ENCODE measurements at places on chromosomes 5 and 9. TPM values are rescaled to one million over a fixed set of nuclear protein-coding genes. Genes with fewer than 3 reads are reported as not detected.
A peak's percentile ranks its signal among the peaks of the same experiment; 100 is the strongest.

LCN6 gene
- not detected for total RNA-seq

RPP25L gene
- 16.2 TPM for total RNA-seq

TRIM7 gene
- total RNA-seq: 4.0 TPM

PPP2R2B gene
- total RNA-seq: not detected

ZNF462 gene
- 55.0 TPM for total RNA-seq

SLC34A1 gene
- total RNA-seq: not detected

FCN1 gene
- total RNA-seq: not detected

PKN3 gene
- 8.0 TPM for total RNA-seq

SEMA5A gene
- total RNA-seq: 189 TPM

GRCh38 chr5:94429566-94429965, 188.8 kb downstream of the KIAA0825 start:
- no peak overlapping the region for H3K27ac ChIP-seq
- H3K36me3 ChIP-seq: no peaks in the 10 kb centered on the region
- H3K4me1 ChIP-seq: no peaks in the 10 kb centered on the region
- no peaks in the 10 kb centered on the region for H3K27me3 ChIP-seq

GRCh38 chr5:153187503-153187902, 303.0 kb upstream of the GRIA1 start:
- no peaks in the 10 kb centered on the region for H3K36me3 ChIP-seq
- DNase-seq: no peak
- H3K27me3 ChIP-seq: peaks cover 30% of the 10 kb centered on the region
- no peaks in the 10 kb centered on the region for H3K4me1 ChIP-seq

- peaks cover 6% of the 10 kb centered on the region for H3K27me3 ChIP-seq
- no peak overlapping the region for H3K27ac ChIP-seq
- DNase-seq: no peak
- no peaks in the 10 kb centered on the region for H3K36me3 ChIP-seq
- H3K4me3 ChIP-seq: no peak overlapping the region
- peaks cover 6% of the 10 kb centered on the region for H3K4me1 ChIP-seq
Measured at GRCh38 chr5:158140120-158140731, 281.3 kb upstream of the CLINT1 start.

DNA sequence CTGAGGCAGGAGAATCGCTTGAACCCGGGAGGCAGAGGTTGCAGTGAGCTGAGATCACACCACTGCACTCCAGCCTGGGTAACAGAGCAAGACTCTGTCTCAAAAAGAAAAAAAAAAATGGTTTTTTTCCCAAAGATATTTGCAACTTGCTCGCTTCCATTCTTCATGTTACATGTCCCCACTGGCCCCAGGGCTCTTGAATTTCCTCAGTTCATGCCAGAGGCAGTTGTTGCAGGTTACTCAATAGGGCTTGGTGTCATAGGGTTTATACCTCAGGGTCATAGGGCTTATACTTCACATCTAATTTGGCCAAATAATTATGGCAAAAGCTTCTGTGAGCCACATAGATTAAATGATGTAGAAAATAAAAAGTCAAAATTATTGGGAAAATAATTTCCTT, 44.1 kb upstream of the KCNV2 start:
- no peaks in the 10 kb centered on the region for H3K36me3 ChIP-seq
- H3K4me1 ChIP-seq: no peaks in the 10 kb centered on the region
- no peak overlapping the region for H3K27ac ChIP-seq

GRCh38 chr5:13472842-13473241, 471.6 kb downstream of the DNAH5 start:
- no peaks in the 10 kb centered on the region for H3K36me3 ChIP-seq
- DNase-seq: no peak
- H3K27me3 ChIP-seq: peaks cover 2% of the 10 kb centered on the region
- H3K4me3 ChIP-seq: no peak overlapping the region
- no peak overlapping the region for H3K27ac ChIP-seq

DNA sequence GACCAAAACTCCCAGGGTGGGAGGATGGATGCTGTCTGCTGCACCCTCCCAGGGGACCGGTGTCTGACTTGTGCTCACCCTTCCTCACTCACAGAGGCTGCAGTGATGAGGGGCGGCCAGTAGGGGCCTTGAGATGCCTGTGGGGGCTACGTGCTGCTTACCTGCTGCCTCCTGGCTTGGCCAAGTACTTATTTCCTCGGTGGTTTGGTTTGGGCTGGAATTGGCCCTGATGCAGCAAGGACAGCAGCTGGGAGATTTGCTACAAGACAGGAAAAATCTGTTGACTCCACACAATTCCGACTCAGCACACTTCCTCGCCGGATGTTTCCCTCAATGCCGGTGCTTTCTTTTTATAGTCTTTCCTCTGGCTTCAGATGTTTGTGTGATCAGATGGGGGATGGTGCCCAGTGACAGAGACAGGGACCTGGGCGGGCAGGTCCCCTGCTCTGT, 6.6 kb downstream of the PCDH12 start:
- no peaks in the 10 kb centered on the region for H3K36me3 ChIP-seq
- H3K4me1 ChIP-seq: no peaks in the 10 kb centered on the region
- H3K27me3 ChIP-seq: peaks cover 10% of the 10 kb centered on the region
- no peak overlapping the region for H3K4me3 ChIP-seq

- no peak for DNase-seq
- peak overlapping the region; percentile 14 for H3K4me3 ChIP-seq
- H3K36me3 ChIP-seq: peaks cover 19% of the 10 kb centered on the region
- H3K27ac ChIP-seq: peak overlapping the region; percentile 73
Measured at GRCh38 chr5:60178101-60178500, 284.6 kb upstream of the PDE4D start.

- no peak overlapping the region for H3K4me3 ChIP-seq
- H3K36me3 ChIP-seq: peaks cover 4% of the 10 kb centered on the region
- H3K4me1 ChIP-seq: peaks cover 62% of the 10 kb centered on the region
- DNase-seq: no peak
- H3K27me3 ChIP-seq: no peaks in the 10 kb centered on the region
Measured at GRCh38 chr9:111904891-111905291, 8.3 kb downstream of the UGCG start.

- H3K4me3 ChIP-seq: no peak overlapping the region
- H3K36me3 ChIP-seq: no peaks in the 10 kb centered on the region
- no peak for DNase-seq
- H3K27ac ChIP-seq: peak overlapping the region; percentile 56
- peaks cover 44% of the 10 kb centered on the region for H3K4me1 ChIP-seq
- H3K27me3 ChIP-seq: no peaks in the 10 kb centered on the region
Measured at GRCh38 chr5:35862126-35862525, 5.4 kb downstream of the IL7R start.

- H3K27me3 ChIP-seq: peaks cover 11% of the 10 kb centered on the region
- H3K36me3 ChIP-seq: no peaks in the 10 kb centered on the region
- H3K4me3 ChIP-seq: no peak overlapping the region
- DNase-seq: no peak
- H3K4me1 ChIP-seq: no peaks in the 10 kb centered on the region
Measured at GRCh38 chr9:89617978-89618377, 13.2 kb downstream of the GADD45G start.

DNA sequence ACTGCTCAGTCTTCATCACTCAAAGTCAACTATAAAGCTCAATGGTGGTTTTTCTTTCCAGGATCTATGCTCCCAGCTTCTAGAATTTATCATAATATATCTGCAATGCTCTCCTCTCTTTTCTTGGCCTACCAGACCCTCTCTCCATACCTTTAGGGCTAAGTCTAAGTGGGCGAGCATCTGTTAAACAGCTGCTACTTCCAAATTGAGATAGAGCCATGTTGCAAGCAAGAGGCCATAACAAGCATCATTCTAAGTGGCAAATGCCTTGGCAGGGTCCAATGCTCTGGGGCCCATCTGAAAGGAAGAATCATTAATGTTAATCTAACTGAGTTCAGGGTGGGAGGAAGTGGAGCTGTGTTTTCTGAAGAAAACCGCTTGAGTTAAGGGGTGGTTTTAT, 324.0 kb downstream of the TLR4 start:
- no peak for DNase-seq
- no peak overlapping the region for H3K4me3 ChIP-seq
- H3K27me3 ChIP-seq: no peaks in the 10 kb centered on the region
- no peaks in the 10 kb centered on the region for H3K4me1 ChIP-seq
- H3K27ac ChIP-seq: no peak overlapping the region
- no peaks in the 10 kb centered on the region for H3K36me3 ChIP-seq

- H3K27ac ChIP-seq: no peak overlapping the region
- H3K36me3 ChIP-seq: no peaks in the 10 kb centered on the region
- H3K27me3 ChIP-seq: no peaks in the 10 kb centered on the region
- peaks cover 6% of the 10 kb centered on the region for H3K4me1 ChIP-seq
Measured at GRCh38 chr5:112356178-112356956, 62.7 kb downstream of the EPB41L4A start.

DNA sequence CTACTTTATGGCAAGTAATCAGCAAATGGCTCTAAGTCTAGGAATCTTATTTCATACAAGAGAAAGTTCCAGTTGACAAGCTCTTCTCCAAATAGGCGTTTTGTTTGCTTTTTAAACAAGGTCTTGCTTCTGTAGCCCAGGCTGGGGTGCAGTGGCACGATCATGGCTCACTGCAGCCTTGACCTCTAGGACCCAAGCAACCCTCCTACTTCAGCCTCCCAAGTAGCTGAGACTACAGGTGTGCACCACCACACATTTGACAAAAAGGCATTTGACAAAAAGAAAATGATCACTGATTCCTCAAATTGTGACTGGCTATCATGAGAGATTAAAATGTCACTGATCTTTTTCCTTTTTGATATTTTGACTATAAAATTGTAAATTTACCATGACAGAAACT, 31.8 kb downstream of the NR6A1 start:
- peaks cover 15% of the 10 kb centered on the region for H3K4me1 ChIP-seq
- no peak for DNase-seq
- no peaks in the 10 kb centered on the region for H3K36me3 ChIP-seq
- H3K27ac ChIP-seq: no peak overlapping the region

- DNase-seq: peak; percentile 80
- H3K4me1 ChIP-seq: no peaks in the 10 kb centered on the region
- H3K4me3 ChIP-seq: no peak overlapping the region
- no peak overlapping the region for H3K27ac ChIP-seq
- H3K36me3 ChIP-seq: peaks cover 11% of the 10 kb centered on the region
- H3K27me3 ChIP-seq: peaks cover 8% of the 10 kb centered on the region
Measured at GRCh38 chr5:1312993-1313833, 18.3 kb upstream of the TERT start.

- H3K4me1 ChIP-seq: peaks cover 5% of the 10 kb centered on the region
- no peak for DNase-seq
- peaks cover 45% of the 10 kb centered on the region for H3K27me3 ChIP-seq
- H3K36me3 ChIP-seq: no peaks in the 10 kb centered on the region
- no peak overlapping the region for H3K27ac ChIP-seq
Measured at GRCh38 chr5:134427540-134428041, 15.9 kb upstream of the CDKN2AIPNL start.

GRCh38 chr5:72871366-72872024, 55.0 kb downstream of the TNPO1 start:
- peak overlapping the region; percentile 75 for H3K27ac ChIP-seq
- DNase-seq: no peak
- H3K36me3 ChIP-seq: peaks cover 52% of the 10 kb centered on the region
- no peak overlapping the region for H3K4me3 ChIP-seq
- H3K4me1 ChIP-seq: peaks cover 8% of the 10 kb centered on the region

Measured in osteocyte (in vitro differentiated cells).